ENCODE measurements at places on chromosomes 13 and 19.

- no peak for DNase-seq
Measured at GRCh38 chr13:75010941-75011340, 471.0 kb downstream of the TBC1D4 start.

DNA sequence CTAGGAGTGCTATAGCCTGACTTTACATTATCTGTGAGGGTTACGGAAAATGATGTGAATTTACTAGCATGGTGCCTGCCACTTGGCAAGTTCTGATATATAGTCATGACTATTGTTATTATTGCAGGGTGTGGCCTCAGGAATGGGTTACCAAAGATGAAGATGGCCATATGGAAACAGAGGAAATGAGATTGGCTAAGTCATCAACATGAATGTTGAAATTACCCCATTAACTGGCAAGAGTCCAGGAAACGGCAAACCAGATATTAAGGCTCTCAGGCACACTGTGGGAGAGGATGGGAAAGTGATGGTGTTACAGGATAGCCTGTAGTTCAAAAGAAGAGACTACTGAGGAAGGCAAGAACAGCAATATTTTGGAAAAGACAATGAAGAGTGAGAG is 183.3 kb downstream of the KCNRG start:
- no peak for DNase-seq

DNA sequence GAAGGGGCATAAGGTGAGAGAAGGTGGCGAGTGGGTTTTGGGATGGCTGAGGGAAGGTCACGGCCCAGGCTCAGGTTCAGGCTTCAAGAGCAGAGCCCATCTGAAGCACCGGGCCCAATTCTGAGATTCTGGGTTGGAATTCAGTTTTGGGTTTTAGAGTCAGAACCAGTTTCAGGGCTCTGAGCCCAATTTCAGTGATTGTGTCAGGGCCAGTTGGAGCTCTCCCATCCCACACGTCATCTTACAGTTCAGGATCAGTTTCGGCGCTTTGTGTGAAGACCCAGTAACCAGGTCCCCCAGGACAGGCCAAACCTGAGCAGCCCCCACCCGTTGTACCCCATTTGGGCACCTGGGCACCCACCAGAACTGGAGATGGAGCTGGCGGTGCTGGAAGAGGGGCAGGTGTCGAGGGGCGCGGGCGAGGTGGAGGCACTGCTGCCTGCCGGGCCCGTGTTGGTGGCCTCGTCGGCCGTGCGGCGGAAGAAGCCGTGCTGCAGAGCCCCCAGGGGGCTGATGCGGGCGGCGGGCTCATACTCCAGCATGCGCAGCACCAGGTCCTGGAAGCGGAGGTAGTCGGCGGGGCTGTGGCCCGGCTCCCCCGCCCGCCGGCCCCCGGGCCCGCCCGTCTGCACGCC is 7.5 kb downstream of the DYRK1B start:
- no peak for DNase-seq

DNA sequence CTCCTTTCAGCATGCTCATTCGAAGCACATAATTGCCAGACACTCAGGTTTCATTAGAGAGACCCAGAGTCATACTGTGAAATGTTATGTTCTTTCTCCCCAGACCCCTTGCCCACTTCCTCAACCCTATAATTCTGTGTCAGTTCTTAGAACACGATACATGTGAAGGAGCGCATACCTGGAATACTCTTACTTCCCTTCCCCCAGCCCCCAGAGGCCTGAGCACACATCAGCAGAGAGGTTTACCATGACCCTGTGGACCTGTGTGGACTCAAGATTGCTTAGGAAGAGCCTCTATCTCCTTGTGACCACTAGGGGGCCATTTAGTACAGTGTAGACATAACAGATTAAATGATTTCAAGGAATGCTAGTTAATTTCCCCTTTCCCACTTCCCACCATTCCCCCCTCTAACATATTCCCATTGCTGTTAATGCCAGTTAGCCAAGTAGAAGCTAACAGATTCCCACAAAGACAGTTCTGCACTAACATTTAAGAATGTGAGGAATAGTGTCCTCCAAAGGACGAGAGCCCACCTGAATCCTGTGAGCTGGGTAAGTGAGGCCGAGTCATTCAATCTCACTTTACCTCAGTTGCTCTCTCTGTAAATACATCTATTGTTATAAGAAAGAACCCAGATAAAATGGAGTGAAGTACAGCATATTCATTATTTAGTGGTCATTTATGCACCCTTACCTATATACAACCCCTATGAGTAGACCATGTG is 154.2 kb upstream of the MAB21L1 start:
- DNase-seq: no peak

- no peak for DNase-seq
Measured at GRCh38 chr13:109770436-109770835, 15.9 kb downstream of the IRS2 start.

GRCh38 chr19:33771384-33772101 is 25.1 kb upstream of the KCTD15 start:
- peak; percentile 59 for DNase-seq

- no peak for DNase-seq
Measured at GRCh38 chr13:26372747-26373146, 118.8 kb downstream of the CDK8 start.

GRCh38 chr19:53957448-53958167 is 5.1 kb upstream of the CACNG8 start:
- DNase-seq: no peak

DNA sequence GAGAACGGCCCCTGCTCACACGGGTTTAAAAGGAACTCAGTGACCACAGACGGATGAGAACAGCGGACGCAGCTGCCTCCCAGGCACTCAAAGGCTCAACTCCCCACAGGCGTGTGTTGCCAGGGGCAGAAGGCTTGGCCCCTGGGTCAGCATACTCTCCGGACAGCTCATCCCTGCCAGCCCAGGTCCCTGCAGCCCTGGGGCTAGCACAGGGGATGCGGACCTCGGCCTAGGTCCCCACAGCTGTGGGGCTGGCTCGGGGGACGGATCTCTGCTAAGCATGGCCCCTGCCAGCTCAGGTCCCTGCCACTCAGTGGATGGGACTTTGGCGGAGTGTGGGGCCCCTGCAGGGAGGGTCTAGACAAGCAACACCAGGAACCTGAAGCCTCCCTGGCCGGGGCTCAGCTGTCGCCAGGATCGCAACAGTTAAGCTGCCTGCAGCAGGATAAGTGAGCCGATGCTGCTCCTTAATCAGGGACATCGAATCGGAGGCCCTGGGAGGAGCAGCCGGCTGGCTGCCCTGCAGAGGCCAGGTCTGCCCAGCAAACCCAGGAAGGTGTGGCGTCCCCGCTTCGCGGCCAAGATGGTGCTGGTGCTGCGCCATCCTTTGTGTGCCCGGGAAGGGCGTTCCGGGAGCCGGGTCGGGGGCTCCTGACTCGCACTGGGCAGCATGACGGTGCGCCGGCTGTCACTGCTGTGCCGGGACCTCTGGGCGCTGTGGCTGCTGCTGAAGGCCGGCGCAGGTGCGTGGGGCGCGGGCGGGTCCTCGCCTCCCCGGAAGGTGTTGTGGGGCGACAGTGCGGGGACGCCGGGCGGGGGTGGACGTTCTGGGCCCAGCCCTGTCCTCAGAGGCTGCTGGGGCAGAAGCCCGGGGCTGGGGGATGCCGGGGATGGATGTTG is 32.5 kb downstream of the MCF2L start:
- DNase-seq: no peak

GRCh38 chr13:25971047-25971446 is 80.8 kb downstream of the SHISA2 start:
- DNase-seq: no peak

GRCh38 chr13:64186503-64187250 is 2771.0 kb upstream of the PCDH20 start:
- no peak for DNase-seq

GRCh38 chr19:43605875-43606568 is 5.9 kb upstream of the SRRM5 start:
- DNase-seq: no peak

DNA sequence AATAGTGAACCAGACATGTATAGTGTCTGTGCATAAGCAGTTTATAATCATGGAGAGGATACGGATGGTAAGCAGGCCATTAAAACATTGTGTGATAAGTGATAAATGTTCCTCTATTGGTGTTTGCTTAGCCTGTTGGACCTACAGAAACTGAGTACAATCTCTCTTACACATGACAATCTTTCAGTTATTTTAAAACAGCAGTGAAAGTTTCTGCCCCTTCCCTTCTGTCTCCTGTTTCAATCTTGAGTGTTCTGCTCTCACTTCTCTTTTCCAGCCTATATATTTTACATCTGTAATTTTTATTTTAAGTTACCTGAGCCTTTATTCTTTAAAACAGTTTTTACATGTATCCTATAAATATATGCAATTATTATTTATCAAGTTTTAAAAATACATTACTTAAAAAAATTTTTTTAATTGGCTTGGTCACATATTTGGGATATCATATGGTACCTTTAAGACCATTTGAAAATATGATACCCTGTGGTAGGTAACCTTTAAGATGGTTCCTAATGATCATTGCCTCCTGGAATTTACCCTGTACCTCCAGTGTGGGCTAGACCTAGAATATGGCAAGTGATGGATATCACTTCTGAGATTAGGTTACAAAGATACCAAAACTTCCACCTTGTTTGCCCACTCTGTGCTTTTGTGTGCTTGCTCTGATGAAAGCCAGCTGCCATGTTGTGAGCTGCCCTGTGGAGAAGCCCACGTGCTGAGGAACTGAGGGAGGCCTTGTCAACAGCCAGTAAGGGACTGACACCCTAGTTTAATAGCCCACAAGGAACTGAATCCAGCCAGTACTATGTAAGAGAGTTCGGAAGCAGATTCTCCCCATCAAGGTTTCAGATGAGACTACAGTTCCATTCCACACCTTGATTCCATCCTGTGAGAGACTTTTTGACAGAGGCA is 99.3 kb downstream of the DHRS12 start:
- DNase-seq: no peak
